ENCODE measurements at places on chromosomes 4 and X.

DNA sequence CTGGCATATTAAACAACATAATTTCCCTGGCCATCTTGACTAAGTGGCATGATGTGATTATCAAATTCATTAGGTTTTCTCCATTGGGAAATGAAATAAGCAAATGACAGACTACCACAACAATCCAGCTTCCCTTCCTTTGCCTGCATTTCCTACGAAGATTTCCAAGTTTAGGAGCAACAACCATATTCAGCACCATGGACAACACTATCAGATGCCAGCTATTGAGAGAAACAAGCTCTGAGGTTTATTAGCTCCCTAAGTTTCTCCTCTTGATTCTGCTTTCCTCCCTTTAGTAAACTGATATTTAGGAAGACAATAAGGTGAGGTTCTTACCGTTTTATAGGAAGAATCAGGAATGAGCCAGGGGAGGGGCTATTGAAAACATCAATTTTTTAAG lies 36.2 kb downstream of the DCX start:
- no peak for DNase-seq

DNA sequence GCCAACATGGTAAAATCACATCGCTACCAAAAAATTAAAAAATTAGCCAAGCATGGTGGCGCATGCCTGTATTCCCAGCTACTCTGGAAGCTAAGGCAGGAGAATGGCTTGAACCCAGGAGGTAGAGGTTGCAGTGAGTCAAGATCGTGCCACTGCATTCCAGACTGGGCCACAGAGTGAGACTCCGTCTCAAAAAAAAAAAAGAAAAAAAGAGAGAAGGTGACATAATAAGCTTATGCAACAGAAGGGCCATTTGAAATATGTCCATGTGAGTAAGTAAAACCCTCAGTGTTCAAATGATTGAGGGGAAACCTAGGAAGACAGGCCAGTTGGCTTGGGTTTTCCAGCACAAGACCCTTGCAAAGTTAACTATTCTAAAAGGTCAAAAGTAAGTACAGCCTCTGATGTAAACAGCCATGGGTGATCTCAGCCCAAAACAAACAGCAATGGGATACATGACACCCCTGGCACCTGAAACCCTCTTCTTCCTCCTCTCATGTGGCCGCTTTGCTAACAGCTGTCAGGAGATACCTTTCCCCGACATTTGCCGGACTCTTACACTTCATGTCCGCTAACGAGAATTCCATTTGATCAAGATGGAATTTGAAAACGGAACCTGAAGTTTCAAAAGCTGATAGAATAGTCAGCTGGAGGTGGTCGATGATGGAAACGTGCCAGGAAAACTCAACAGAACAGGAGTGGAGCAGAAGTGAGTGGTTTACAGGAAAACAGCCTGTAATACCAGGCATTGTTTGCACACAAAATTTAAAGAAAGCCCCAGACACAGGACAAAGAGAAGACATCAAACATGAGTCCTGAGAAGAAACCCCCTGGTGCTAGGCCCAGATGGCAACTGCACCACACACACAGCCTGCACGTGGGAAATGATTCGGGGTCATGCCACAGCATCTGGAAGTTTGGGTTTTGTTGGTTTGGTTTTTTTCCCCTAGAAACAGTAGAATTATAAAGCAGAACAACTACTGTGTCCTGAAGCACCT lies 93.0 kb upstream of the STS start:
- no peak for DNase-seq

DNA sequence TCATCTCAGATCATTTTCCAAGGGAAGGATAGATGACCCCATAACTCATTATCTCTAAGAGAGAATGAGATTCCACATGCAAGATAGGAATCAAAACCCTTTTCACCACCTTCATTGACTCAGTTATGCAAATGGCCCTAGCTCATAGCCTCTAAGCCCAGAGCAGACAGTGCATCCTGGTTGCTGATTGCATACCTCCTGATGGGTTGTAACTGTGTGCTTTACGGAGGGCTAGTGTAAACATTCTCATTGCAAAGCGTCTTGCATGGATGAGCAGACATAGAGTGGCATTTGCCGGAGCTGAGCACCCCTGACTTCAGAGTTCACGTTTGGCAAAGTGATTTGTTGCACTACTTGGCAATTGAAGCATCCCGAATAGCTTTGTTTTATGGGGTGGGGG lies 151.0 kb downstream of the VCX3A start:
- DNase-seq: no peak

GRCh38 chr4:157141976-157142375 lies 66.0 kb downstream of the GLRB start:
- no peak for DNase-seq

DNA sequence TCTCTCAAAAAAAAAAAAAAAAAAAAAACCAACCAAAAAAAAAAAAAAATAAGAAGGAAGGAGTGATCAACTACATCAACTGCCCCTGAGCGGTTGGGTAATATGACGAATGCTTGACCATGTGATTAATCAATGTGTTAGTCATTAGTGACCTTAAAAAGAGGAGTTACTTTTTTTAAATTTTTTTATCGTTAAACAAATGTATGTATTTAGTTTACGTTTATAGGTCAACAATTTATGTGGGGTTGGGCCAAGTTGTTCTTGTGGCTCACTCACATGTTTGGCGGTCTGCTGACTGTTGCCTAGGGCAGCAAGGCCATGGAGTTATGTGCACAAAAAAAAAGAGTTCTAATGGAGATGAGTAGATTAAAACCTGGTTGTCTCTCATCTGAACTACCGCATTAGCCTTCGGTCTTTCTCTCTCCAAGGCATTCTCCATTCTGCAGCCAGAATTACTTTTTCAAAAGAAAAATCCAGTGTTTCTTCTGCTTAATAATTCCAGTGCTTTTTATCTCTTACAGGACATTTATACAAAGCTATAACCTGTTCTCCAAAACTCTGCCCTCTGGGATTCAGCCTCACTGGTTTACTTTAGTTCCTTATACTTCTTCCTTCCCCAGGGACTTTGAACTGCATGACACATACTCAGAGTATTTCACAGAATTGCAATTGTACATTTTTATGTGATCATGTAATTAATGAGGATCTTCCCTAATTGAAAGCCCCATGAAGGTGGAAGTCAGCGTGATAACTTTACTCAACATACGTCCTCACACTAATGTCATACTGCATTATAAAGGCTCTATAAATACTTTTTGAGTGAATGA lies 505.5 kb downstream of the ANKRD50 start:
- DNase-seq: no peak

DNA sequence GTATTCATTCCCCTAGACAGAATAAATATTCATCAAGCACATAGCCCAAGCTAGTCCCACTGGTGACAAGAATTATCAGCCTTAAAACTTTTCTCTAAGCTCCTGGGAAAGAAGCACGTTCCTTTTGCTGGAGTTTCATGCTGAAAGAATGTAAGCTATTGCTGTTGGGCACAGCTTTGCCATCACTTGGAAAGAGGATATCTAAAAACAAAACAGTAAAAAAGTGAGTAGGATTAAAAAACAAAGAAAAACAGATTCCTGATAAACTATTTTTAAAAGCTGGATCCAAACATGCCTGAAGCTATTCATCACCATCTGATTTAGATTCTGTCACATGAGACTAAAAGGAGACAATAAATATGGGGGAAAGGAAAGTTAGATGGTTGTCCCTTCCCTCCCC lies 176.8 kb downstream of the SCFD2 start:
- no peak for DNase-seq

DNA sequence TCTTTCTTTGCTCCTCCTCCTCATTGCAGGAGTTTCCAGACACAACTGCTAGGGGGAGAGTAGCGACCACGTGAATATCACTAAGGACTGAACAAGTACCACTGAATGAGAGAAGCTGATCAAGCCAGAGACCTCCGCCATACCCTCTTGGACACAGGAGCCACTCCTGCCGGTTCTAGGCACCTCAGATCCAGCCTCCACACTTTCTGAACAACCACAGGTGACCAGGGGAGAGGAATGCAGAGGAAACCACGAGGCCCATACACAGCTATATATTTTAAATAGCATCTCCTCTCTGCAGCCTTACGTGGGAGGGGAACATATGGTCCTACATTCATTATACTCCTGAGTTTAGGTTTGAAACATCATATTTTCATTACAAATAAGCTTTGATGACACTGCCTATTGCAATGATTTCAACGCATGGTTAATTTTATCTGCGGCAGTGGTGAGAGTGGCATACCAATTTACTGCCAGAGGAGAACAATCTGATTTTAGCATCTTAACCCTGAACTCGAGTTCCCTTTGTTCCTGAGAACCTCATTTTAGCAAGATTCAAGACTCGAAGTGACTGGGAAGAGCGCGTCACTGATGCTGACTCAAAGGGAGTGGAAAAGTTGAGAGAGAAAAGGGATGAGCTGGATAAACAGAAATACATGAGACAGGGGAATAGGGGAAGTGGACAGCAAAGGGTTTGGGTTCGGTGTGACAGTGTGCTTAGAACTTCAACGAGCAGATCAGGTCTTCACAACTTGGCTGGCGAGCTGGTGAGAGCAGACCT lies 231.7 kb upstream of the PPARGC1A start:
- no peak for DNase-seq

DNA sequence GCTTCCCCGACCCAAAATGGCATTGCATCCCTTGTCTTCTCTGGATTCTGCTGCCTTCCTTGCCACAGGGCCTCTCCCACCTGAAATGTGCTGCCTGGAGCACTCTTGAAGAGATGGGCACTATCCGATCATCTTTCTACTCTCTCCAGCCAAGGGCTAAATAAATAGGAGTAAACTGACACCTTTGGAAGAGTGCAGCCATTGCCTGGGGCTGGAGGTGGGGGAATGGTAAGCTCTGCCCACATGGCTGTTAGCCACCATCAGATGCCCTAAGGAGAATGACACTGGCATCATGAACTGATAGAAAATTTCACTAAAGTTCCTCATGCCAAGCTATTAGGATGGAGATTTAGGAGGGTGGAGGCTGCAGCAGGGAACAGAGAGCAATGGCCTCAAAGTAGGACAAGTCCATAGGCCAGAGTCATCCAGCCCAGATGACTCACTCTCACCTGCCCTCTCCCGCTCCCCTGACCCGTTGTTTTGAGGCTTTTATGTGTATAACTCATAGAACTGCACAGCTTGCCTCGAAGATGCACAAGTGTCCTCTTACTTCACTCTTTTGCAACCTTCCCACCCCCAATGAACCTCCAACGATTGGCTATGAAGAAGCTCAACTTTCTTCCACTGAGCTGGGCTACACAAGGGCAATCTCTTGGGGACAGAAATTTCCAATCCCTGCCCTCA lies 822 bp upstream of the PFKFB1 start:
- DNase-seq: no peak

- no peak for DNase-seq
Observed at GRCh38 chrX:13119386-13119785, 75.0 kb upstream of the FAM9C start.

- DNase-seq: no peak
Observed at GRCh38 chr4:22500831-22501714, 14.8 kb downstream of the ADGRA3 start.

DNA sequence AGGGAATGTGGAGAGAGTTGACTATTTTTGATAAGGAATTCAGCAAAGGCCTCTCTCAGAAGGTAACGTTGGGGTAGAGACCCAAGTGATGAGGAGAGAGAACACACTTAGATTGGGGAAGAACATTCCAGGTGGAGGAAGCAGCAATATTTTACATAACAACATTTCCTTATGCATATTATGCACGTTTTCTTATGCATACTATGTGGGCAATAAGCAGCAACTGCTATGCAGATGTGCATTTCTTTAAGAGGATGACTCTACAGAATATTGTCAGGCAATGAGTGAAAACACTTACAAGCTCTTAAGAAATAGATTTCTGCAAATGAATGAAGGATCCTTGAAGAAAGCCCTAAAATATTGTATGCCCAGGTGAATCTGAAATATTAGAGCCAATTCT lies 91.1 kb downstream of the TMEM47 start:
- DNase-seq: no peak

GRCh38 chr4:5991405-5991804 lies 26.8 kb downstream of the C4orf50 start:
- DNase-seq: no peak

GRCh38 chr4:187289371-187289770 lies 565.7 kb upstream of the FAT1 start:
- no peak for DNase-seq

DNA sequence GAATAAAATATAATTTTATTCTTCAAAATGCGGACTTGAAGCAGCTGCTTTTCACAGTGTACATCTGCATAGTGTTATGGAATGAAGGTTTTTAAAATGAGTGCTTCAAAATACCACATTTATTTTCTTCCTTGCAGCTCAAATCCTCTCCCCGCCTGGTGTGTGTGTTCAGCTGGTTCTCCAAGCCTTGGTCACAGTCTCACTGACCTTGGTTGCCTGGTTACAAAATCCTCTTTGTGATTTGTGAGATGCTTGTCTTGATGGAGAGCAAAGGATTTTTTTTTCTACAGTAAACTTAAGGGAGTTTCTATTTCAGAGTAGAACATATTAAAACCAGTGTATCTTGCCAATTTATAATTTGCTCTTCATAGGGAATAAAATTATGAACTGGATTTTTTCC lies 139.2 kb downstream of the PCDH18 start:
- peak; percentile 17 for DNase-seq

Measured in left ventricle myocardium inferior (tissue), 1 donor.